Stimulated activated CD8-positive, alpha-beta memory T cell treated with anti-CD3 and anti-CD28 coated beads, Interleukin-12 subunit alpha, Interleukin-12 subunit beta, amount 100 ng/mL, for 1 hour (primary cell): ENCODE measurements at places on chromosomes 12 and 14.

GRCh38 chr12:12892681-12893141 lies 1.3 kb downstream of the GPRC5A start:
- no peak for DNase-seq

DNA sequence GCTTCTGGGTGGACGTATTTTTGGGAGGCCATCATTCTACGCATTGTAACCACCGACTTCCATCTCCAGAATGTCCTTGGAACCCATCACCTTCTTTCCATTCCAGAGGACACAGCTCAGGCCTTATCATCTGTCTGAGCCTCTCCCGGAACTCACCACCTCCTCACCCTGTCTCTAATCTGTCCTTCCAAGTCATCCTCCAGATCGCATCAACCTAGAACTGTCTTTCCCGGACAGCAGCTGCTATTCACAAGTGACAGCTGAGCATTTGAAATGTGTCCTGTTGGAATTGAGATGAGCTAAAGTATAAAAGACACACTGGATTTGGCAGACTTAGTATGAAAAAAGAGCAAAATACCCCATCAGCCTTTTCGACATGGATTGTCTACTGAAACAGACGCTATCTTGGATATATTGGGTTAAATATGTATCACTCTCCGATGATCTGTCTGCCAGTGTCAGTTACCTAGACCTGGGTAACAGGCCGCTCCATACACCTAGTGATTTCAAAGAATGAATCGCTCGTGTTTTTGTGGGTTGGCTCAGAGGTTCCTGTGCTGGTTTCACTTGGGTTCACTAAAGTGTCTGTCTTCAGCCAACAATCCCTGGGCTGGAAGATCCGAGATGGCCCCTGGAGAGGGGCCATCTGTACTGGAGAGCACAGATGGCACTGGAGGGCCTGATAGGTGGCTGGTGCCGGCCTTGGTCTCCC lies 104.4 kb upstream of the RFLNA start:
- DNase-seq: no peak

DNA sequence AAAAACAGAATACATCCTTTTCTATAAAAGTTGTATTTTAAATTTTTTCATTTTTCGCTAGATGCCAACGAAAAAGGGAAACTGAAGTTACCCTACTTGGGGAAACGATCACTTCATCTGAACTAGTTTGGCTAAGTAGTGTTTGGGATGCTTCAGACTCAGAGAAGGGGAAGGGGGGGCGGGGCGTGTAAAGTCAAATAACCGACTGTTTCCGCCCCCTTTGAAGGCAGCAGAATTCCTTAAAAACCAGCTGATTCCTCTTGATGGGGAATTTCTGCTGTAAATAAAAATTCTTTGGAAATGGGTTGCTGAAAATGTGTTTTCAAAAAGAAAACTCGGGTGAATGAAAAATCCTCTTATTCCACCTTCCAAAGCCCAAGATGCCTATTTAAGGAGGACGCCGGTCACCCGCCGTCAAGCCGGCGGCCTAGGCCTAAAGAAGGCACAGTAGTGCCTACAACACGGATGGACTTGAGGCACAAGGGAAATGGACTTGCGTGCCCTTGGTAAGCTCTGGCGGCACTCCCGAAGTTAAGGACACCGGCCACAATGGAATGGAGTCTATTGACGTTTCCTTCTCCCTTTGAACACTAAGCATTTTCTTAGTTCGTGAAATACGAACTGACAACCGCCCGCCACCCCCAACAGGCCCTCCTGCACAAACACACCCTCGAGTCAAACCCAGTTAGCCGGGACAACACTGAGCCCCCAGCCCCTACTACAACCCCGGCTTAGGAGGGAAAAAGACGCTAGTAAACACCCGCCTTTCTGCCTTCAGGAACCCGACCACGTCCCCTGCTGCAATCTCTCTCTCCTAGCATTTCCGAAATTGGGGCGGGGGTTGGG lies 1.9 kb downstream of the ATXN2 start:
- DNase-seq: no peak

- DNase-seq: no peak
Measured at GRCh38 chr12:121217761-121218160, 7.8 kb downstream of the P2RX4 start.
